ENCODE measurements at places on chromosomes 1 and 21.

DNA sequence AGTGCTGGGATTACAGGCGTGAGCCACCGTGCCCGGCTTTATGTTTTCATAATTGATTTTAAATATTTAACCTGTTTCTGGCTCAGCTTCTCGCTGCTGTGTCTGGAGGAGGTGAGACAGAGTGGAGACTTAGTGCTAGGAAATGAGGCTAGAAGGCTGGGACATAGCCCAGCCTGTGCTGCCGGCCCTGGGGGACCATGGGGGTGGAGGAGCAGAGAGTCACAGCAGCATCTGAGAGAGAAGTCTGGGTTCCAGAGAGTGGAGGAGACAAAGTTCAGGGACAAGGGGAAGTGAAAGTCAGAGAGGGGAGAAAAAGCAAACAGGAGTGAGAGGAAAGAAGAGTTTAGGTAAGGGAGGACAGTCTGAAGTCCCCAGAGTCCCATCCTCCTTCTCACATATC lies 71.9 kb downstream of the LHX9 start:
- no peak for DNase-seq

DNA sequence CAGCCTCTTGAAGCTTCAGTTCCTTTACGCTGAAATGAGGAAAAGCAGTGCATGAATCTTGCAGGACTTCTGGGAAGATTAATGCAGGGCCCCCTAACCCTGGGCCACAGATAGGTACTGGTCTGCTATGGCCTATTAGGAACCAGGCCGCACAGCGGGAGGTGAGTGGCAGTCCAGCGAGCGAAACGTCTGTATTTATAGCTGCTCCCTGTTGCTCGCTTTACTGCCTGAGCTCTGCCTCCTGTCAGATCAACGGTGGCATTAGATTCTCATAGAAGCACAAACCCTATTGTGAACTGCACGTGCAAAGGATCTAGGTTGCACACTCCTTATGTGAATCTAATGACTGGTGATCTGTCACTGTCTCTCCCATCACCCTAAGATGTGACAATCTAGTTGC lies 130.2 kb downstream of the CHRM3 start:
- no peak for DNase-seq

DNA sequence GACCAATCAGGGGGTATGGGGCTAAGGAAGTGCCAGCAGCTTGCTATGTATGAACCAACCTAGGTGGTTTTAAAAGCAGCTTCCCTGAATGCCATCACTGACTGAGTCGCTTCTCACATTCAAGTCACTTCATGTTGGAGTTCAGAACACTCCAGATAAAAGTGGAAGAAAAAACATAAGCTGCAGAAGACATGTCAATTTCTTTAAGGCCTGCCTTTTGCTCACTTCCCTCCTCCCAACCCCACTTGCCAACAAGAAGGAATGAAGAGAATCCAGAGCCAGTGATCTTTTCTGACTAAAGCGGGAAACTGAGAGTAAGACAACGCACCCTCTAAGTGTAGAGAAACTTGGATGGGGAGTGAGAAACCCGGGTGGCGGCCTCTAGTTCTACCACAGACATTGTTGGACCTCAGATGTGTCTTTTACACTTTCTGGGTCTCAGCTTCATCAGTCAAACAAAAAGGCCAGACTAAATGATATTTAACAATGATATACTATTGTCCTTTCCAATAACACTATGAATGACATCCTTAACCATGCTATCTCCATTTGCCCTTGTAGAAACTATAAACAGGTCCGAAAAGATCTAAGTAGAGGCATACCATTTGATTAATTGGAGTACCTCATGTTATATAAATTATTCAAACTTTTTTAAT lies 54.1 kb downstream of the LUZP1 start:
- no peak for DNase-seq

DNA sequence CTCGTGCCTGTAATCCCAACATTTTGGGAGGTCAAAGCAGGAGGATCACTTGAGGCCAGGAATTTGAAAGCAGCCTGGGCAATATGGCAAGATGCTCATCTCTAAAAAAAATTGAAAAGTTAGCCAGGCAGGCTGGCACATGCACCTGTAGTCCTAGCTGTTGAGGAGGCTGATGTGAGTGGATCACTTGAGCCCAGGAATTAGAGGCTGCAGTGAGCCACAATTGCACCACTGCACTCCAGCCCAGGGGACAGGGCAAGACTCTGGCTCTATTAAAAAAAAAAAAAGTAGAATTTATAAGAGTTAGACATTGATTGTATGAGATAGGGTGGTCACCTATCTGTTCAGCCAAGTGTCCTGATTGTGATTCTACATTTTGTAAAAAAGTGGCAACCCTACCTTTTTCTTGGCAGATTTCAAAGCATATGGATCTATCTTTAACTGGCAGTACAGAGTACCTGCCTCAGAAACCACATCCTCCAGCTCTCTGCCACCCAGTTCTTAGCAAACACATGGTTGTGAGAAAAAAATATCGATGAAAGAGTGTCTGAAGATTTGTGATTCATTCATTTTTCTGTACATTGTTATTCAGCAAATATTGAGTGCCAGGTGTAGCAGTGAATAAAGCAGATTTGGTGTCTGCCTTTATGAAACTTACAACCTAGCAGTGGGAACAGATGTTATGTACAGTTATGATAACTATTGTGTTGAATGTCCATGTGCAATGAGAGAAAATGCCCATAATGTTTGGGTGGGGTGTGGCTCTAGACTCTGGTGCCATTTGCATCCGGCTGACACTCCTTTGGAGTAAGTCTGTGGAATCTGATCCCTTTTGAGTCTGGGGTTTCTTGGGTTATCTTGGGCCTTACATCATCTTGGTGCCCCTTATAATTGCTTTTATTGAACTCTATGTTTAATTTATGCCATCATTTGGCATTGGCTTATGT lies 82.5 kb downstream of the ST3GAL3 start:
- DNase-seq = no peak

DNA sequence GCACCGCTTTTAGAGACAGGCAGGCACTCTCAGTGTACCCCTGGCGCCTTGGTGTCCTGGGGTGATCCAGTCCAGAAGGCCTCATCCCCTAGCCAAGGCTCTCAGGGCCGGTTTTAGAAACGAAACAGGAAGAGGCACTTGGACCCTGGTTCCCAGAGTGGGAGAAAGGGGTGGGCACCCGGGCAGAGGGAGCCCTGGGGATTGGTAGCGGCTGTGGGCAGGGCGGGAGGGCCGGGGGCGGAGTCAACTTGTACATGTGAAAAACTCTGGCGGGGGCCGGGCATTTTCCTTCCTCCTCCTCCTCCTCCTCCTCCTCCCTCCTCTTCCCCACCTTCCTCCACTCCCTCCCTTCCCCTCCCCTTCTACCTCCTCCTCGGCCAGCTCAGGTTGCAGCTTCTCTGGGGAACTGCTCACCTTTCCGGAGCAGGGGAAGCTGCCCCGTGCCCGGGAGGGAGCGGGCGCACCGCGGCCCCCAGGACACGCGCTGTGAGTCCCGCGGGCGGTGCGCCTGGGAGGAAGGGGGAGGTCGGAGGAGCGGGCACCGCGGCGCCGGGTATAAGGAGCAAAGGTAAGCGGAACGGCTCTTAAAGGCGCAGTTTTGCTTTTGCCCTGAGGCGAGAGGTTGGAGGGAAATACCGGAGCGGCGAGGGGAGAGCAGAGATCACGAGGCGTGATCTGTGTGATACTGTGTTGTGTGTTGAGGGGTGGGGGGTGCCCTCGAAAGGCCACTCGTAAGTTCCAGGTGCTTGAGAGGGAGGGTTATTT lies at the start of gene CDK18:
TSS of gene CDK18 (plus strand) at position 359 of the 765 bp plus-strand sequence. CDS start 18,499 bp downstream, outside the sequence.
- DNase-seq = peak; percentile 79

DNA sequence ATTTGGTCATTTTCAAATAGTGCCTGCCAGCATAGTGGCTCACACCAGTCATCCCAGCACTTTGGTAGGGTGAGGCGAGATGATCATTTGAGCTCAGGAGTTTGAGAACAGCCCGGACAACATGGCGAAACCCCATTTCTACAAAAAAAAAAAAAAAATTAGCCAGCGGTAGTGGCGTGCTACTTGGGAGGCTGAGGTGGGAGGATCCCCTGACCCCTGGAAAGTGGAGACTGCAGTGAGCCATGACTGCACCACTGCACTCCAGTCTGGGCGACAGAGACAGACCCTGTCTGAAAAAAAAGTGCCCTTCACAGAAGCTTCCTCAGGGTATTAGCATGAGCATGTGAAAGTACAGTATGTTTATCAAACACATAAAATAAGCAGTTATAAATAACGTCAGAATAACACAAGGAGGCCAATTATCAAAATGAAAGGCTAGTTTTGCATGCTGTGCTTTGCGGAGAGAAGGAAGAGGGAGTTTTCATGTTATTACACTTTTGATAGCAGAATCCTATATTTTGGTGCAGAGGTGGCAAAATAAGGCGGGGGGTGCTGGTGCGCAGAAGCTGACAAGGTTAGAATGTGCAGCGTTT lies 781 bp upstream of the METTL13 start:
- no peak for DNase-seq

- DNase-seq = no peak
Observed at GRCh38 chr1:3061566-3061965, 7.4 kb upstream of the PRDM16 start.

GRCh38 chr1:154614901-154615300 lies 6.9 kb upstream of the ADAR start:
- DNase-seq = no peak

- peak; percentile 94 for DNase-seq
Observed at GRCh38 chr1:41919764-41920397, 1.2 kb upstream of the HIVEP3 start.

DNA sequence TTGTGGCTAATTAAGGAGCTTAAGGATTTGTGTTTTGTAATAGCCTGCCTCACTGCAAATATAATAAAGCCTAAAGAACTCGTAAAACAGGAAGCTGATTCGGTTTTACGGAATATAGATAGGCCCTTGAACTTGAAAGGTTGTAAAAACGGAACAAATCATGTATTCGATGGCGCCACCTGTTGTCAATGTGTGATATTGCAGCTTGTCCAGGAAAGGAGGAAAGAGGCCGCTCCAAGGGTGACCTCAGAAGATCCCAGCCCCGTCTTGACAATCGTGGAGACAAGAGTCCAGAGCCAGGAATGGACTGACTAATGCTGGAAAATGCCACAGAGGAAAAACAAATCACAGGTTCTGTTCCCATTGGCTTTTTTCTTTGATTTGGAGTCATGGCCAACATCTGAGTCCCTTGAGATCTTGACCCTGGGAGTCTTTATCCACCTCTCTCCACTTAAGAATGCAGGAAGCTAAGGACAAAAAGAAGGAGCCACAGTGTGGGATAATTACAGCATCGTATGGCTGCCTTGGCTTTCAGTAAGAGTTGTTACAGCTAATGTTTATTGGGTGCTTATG lies 7.0 kb upstream of the IGSF21 start:
- DNase-seq = peak; percentile 56

DNA sequence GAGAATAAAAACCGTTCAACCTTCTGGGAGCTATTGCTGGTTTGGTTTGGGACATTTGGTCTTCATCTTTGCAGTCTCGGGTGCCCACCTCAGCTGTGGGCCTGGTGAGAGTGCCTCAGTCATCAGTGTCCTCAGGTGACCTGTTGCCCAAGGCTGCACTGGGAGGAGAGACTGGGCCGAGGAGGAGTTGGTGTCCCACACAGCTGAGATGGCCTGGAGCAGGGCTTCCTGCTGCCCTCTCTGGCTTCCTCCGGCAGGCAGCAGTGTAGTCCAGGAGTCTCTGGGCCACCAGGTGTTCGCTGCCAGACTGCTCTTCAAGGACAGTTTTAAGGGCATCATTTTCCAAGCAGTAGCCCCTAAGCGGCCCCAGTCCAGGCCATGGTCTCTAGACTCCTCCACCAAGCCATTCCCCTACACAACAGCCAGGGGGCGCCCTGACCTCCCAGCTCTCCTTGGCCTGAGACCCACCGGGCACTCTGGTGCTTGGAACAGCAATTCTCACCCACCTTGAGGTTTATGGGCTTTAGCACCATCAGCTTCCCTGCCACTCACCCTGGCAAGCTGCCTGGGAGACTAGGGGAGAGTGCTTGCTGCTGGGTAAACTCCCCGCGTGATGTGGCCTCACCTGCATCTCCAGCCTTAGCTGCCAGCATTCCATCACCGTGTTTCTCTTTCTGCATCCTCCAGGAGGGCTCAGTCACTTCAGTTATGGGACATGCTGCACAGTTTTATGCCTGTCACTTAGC lies 9.1 kb upstream of the SYTL1 start:
- DNase-seq = no peak

DNA sequence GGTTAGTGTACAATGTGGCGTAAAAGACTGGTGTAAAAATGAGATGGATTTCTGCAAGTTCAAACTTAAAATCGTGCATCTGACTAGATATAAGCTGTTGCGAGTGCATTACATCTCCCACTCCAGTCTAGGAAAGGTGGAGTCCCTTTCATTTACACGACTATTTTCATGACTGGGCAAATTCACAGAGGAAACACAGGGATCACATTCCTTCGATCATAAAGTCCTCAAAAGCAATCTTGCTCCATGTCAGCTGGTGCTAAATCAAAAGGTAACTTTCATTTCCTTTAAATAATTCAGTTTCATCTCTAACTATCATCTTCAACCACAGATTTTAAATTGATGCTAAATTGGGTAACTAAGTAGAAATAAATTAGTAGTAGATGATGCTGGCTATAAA lies 100.0 kb downstream of the HLCS start:
- no peak for DNase-seq

- DNase-seq = no peak
Observed at GRCh38 chr1:159928491-159929050, 3.3 kb upstream of the TAGLN2 start.

DNA sequence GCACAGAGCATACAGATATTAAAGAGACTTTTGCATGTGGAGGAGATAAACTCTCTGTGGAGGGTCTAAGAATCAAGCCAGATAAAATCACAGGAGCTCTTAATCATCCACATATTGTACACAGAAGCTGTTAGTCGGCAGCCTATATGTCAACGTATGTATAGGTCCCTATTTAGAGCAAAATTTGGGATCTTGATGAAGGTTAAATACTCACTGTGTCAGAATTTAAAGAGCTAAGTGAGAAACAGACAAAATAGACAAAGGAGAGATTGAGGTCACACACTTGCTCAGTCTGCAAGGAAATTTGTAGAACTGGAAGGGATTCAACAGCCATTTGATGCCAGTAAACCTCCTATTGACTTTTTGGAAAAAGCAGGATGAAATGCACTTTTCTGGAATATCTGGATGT lies 4.1 kb upstream of the IRF2BP2 start:
- DNase-seq = no peak

DNA sequence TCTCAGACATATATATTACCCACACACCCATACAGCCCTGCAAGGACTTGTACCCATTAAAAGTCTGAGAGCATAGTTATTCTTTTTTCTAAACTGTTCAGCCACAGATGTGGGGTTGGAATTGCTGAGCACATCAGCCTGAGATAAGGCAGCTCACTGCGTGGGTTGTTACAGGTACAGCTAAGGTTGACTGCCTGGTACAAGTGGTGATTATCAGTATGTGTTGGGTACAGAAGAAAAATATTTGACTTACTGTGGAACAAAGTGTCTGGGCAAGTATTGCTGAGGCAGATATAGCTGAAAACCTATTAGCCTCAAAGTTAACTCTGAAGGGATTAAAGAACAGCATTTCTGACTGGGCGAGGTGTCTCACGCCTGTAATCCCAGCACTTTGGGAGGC lies 5.0 kb downstream of the STX12 start:
- DNase-seq = no peak
